ENCODE measurements at places on chromosomes 4 and X.
A peak's percentile ranks its signal among the peaks of the same experiment; 100 is the strongest.

DNA sequence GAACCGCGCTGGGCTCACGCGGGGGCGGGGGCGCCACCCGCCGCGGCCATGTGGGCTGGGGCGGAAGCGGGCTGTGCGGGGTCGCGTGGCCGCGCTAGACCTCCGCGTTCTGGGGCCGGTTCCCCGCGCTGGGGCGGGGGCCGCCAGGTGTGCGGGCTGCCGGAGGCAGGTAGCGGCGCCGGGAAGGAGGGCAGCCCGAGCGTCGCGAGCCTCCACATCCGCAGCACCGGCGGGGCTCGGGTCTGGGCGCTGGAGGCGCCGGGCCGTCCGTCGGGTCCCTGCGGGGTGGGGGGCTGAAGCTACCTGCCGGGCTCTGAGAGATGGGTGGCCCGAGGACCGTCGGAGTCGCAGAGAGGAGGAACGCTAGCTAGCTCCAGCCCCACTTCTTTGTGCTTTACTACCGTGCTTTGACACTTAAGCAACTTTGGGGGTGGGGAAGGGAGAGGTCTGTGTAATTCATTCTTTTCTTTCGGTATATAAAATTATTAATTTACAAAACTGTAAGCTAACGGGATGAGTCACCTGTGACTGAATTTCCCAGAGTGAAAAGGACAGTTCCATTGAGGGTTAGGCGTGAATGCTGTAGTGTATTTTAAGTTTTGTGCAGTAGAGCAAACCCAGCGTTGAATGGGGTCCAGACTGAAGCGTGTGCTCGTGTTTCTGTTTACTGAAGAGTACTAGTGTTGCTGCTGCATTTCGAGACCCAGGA lies 689 bp downstream of the METAP1 start:
- peak; percentile 33 for DNase-seq

DNA sequence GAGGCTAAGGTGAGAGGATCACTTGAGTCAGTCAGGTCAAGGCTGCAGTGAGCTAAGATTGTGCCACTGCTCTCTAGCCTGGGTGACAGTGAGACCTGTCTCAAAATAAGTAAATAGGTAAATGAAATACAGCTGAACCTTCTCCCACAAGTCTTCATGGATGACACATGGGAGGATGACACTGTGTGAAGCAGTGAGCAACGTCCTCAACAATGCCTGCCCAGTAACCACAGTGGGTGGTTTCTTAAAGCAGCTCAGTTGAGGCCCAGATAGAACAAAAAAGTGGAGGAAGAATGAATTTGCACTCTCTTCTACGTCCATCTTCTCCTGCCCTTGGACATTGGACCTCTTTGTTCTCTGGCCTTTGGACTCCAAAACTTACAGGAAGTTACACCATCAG lies 52.7 kb downstream of the MSX1 start:
- DNase-seq: no peak

DNA sequence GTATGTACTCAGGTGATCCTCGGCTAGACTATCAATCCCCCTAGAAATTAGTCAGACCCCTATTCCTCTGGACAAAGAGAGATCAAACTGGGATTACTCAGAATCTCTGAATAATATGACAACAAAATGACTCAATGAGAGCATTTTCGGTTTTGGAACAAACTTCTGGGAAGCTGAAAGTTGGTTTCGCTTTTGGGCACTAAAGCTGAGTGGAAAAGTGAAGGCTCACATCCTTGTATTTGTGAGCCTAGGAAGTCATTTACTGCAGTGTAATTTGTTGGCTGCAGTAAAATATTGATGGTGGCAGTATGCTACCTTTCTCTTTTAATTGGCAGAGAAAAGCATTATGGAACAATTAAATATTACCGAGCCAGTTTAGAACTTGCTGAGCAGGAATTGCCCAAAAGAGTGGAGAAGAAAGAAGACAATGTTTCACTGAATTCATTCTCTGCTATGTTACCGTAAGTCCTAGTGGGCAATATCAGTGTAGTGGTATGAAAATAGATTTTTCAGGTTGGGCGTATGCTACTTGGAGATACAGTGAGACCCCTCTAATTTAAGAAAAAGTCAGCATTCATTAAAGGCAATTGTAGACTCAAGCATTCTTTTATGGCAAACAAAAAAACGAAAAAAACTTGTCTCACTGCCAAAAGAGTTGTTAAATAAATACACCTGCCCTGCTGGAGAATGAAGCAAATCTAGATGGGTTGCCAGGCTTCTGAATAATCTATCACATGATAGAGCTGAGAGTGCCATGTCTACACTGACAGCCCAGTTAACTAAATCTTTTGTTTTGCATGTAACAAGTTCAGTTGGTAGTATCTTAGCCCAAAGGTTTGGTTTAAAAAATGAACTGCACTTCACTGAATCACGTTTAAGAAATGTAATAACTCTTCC lies 69.6 kb downstream of the AGTR2 start:
- DNase-seq: peak; percentile 22

DNA sequence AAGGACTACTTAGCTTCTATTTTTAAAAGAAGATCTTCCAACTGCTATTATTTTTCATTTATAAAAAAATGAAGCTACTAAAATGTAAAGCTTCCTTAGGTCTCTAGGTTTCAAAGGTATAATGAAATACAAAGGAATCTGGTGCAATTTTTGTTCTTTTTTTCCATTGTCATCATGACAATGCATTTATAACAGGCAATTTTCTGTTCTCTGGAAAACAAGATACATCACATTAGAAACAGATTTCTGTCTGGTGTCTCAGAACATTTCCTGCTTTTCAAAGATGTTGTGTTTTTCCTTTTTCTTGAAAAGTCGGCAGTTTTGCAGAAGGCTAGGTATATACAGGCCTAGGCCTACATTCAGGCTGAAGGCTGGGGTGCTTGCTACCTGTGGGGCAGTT lies 63.6 kb upstream of the ATP8A1 start:
- DNase-seq: no peak

DNA sequence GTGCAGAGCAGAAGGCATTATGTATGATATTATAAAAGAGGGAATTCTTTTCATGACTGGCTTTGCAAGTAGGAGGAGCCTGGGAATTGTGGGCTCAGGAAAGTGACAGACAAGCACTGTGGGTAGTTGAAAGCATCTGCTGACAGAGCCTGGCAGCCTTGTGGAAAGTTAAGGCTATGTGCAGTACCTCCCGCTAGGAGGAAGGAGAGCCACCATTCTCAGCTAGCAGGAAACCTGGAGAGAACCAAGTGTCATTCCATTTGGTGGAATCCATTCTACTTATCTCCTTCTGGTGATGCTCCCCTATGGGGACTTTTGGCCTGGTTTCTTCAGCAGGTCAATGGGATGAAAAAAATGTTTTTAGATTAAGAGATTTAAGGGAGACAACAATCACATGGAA lies 81.8 kb downstream of the ASB9 start:
- no peak for DNase-seq

All from colonic mucosa (tissue), 4 donors.